Articular chondrocyte of knee joint (primary cell): ENCODE measurements at places on chromosomes 13 and 19. TPM values are rescaled to one million over a fixed set of nuclear protein-coding genes. Genes with fewer than 3 reads are reported as not detected.

TIMM50 gene
- 39.0 and 39.7 TPM in 2 replicates for total RNA-seq

EEF1AKMT1 gene
- total RNA-seq, result 13.9 and 16.4 TPM in 2 replicates

DIRAS1 gene
- 12.4 and 13.6 TPM in 2 replicates for total RNA-seq

ZNF730 gene
- 2.1 and 2.6 TPM in 2 replicates for total RNA-seq

PRKCG gene
- not detected in 2 replicates for total RNA-seq

KIR2DL3 gene
- total RNA-seq, result not detected in 2 replicates

KLF1 gene
- total RNA-seq, result not detected in 2 replicates

USP12 gene
- total RNA-seq, result 22.7 and 27.2 TPM in 2 replicates

NLRP4 gene
- total RNA-seq, result not detected in 2 replicates

TEX101 gene
- not detected in 2 replicates for total RNA-seq

PSPC1 gene
- total RNA-seq, result 53.5 and 54.7 TPM in 2 replicates

SPTBN4 gene
- total RNA-seq, result 3.5 and 4.6 TPM in 2 replicates

TUBA3C gene
- total RNA-seq, result not detected in 2 replicates

CLEC17A gene
- total RNA-seq, result under 0.01 TPM in 1 of 2 replicates, not detected in the other

NMRK2 gene
- not detected in 2 replicates for total RNA-seq

RPL13A gene
- 1,376 and 2,288 TPM in 2 replicates for total RNA-seq

CACNG6 gene
- total RNA-seq, result not detected in 2 replicates

COPE gene
- 136 and 148 TPM in 2 replicates for total RNA-seq

IL17D gene
- total RNA-seq, result 4.1 and 6.4 TPM in 2 replicates

CABP5 gene
- total RNA-seq, result not detected in 2 replicates

BBC3 gene
- 5.9 and 6.3 TPM in 2 replicates for total RNA-seq

KLHL1 gene
- not detected in 2 replicates for total RNA-seq

IFI30 gene
- total RNA-seq, result 9.3 and 11.3 TPM in 2 replicates

FLT3 gene
- total RNA-seq, result not detected in 2 replicates

KIR3DL1 gene
- not detected in 2 replicates for total RNA-seq

ZSWIM9 gene
- total RNA-seq, result 1.4 and 1.7 TPM in 2 replicates

MLNR gene
- total RNA-seq, result not detected in 2 replicates

CHST8 gene
- total RNA-seq, result under 0.01 TPM in 1 of 2 replicates, not detected in the other
